ENCODE measurements at places on chromosomes 1 and 21.
A peak's percentile ranks its signal among the peaks of the same experiment; 100 is the strongest.

GRCh38 chr21:33984021-33984481, 68.4 kb upstream of the ATP5PO start:
- DNase-seq, result no peak

GRCh38 chr1:5465281-5465711, 526.9 kb downstream of the NPHP4 start:
- no peak for DNase-seq

DNA sequence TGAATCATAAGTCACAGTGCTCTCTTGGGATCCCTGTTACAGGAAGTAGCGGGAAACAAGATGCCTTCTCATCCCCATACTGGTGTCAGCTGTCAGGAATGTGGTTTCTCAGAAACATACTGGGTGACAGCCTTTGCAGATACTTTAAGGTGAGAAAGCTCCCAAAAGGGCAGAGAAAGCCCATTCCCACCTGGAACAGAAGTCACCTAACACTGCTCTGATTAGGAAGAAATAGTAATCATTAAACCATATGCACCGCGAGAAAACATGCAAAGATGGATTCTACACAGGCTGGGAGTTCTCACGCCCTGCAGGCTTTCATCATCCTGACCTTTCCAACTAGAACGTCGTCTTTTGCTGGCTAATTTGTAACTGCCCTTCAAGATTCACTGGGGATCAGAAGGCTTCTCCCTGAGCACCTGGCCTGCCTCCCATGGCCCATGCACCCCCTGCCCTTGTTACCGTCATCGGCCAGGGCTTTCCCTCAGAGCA, 46.2 kb upstream of the SLC44A3 start:
- no peak for DNase-seq

DNA sequence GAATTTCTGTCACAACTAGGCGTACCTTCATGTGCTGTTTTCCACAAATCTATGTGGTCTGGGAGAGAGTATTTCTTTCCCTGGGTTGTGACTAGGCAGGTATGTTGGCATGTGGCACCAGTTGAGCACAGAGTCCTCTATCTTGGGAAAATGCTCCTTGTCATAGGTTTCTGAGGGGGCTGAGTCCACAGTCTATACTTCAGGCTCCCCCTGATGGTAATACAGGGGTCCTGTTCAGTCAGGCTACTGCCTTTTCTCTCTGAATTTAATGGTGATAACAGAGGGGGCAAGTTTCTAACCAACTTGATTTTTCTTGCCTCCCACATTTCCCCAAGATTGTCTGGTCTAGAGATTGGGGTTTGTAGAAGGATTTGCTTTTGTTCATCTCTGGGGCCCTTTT, 35.8 kb downstream of the VANGL1 start:
- no peak for DNase-seq

GRCh38 chr1:1282998-1283397, 2.8 kb downstream of the SCNN1D start:
- no peak for DNase-seq

GRCh38 chr1:53294567-53294966, 33.3 kb downstream of the LRP8 start:
- DNase-seq, result no peak

DNA sequence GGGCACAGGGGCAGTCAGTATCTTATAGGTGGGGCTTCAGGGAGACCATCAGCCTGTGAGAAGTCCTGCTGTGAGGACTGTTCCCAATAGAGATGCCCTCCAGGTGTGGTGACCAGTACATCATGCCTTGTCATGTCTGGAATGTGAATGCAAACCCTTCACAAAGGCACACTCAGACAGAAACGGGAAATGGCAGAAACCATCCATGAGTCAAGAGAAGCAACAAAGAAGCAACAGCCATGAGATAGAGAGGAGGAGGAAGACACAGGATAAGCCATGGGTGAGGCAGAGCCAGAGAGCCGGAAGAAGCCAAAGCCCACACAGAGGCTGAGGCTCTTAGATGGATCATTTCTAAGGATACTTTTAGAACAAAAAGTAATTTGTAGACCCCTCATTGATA, 20.1 kb upstream of the ZP4 start:
- DNase-seq, result no peak

GRCh38 chr1:178494569-178494971, 2.2 kb downstream of the CLEC20A start:
- peak; percentile 55 for DNase-seq

GRCh38 chr1:67171978-67172377, 5.7 kb downstream of the IL23R start:
- no peak for DNase-seq

DNA sequence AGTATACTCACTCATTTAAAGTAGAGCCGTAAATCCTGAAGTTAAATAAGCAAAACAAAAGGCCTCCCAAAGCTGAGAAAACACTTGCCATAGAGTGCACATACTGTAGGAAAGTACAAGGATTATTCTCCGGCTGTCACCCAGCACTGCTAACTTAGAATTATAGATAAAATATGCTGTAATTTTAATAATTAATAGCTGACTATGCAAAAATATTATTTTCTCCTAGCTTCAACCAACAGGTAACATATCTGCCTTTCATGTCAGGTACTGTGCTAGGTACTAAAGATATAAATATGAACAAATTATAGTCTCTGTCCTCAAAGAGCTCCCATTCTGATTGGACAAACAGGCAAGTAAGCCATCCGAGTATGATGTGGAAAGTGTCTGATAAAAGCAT, 233.2 kb downstream of the FGGY start:
- no peak for DNase-seq

GRCh38 chr1:179818743-179819173, 58.8 kb downstream of the TOR1AIP2 start:
- peak; percentile 55 for DNase-seq

GRCh38 chr21:44437696-44438431, 17.4 kb upstream of the LRRC3 start:
- DNase-seq, result peak; percentile 15

GRCh38 chr1:241857131-241857530, 9.1 kb downstream of the EXO1 start:
- no peak for DNase-seq

DNA sequence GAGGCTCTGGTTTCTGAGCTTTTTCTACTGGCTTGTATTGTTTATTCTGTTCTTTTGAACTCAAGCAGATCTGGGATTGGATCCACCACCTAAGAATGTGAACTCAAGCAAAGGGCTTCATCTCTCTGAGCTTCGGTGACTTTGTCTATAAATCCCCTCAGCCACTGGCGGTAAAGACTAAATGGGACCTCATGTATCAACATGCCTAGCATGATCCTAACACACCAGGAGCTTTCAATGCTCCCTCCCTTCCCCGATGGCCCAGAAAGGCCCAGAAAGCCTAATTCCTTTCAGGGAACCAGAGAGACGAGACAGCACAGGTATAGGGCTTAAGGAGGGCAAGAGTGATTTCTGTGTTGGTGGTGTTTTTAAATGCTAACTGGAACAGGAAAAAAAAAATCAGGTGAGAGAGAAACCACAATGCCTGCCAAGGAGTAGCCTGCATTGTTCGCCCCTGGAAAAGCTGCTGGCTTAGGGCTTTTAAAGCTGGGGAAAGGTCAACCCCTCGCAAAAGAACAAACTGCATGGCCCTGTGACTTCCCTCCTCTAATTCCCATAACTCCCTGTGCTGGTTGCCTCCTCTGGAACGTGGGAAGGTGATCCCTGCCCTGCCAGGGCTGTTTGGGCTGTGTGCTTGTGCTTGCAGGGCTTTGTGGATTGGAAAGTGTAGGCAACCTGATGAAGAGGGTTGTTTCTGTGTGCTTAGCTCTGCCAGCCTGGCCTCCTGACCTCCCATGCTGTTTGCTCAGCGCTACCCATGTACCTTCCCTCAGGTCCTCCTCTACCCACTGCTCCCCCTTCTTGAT, 147.0 kb downstream of the PLPP3 start:
- DNase-seq, result no peak

DNA sequence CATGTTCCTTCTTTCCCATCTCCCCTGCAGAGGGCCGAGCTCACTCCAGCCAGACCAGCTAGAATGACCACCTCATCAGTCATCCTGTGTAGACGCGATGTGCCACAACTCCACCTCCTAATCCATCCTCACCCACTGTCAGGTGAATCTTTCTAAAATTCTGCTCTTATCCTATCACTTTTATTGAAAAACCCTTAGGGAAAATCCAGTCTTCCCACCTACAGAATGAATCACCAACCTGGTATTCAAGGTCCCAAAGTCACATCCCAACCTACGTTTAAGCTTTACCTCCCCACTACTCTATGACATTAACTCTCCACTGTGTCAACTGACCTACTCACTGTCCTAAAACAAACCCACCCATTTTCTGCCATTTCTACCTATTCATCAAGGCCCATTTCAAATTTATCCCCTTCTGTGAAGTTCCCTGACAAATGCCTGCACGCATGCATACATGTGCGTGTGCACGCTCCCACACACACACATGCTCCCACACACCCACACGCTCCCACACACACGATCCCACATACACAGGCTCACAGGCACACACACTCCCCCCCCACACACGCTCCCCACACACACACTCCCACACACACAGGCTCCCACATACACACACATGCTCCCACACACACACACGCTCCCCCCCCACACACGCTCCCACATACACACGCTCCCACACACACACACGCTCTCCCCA, 27.7 kb downstream of the HSF2BP start:
- DNase-seq, result no peak

DNA sequence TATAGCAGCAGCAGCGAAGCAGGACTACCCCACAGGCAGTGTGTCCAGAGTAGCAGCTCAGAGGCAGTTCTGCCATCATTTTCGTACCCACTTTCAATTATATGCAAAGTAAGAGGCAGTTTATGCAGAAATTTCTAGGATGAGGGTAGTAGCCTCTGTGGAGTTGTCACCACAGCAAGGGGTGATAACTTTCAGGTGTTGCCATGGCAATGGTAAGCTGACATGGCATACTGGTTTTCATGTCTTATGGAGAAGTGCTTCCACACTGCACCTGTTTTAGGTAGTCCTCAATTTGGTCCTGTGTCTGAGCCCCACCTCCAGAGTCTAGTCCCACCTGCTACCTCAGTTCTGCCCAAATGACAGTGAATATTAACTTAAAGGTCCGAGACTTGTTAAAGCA, 133.3 kb upstream of the SYT6 start:
- no peak for DNase-seq

DNA sequence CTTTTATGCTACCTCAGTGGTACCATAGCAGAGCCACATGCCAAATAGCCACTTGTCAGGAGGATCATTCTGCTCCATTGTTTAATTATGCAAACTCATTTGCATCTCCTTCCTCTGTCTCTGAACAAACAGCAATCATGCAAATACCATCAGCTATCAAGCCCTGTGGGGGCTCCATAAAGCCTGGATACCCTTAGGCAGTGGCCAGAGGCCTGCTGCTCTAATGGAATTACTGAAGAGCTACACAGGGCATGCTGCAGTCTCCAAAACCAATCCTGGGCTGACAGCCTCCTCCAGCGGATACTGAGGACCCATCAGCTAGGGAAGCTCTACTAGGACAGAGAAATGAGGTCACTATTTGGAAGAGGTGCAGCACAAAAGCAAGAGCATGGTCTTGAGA, 376.3 kb downstream of the KCNH1 start:
- DNase-seq, result no peak

- no peak for DNase-seq
Observed at GRCh38 chr1:165290148-165290547, 66.4 kb downstream of the LMX1A start.

DNA sequence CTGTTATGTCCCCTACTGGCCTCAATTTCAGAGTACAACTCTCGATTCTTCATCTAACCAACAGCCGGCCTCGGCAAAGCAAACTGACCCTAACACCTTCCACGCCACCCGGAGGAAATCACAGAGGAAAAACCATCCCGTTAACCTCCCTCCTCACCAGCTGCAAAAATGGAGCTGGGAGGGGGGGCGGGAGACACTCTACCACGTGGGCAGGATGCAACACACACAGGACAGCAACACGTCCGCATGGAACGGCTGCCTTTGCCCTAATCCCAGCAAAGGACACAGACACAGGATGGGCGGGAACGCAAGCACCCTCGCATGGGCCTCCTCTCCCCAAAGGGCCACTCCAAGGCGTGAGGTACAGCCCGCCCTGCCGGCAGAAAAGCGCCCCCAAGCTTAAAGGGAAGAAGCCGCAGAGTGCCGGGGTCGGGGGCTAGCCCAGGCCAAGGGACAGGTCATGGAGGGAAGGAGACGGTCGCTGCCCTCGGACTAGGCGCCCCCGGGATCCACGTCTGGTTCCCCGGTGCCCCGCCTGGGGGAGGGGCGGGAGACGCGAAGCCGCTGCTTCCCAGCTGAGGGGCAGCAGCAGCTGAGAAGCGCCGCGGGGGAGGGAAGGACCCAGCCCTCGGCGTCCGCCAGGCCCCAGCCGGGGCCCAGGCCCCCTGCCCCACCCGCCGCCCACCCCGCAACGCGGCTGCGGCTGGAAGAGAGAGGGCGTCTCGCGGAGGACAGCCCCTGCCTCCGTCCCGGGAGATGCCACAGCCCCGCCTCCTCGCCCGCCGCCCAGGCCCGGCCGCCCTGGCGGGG, 590 bp downstream of the FOXJ3 start:
- DNase-seq, result peak; percentile 64

Measured in left ventricle myocardium superior (tissue), 1 donor.